ENCODE measurements at places on chromosomes 5 and 9.
A peak's percentile ranks its signal among the peaks of the same experiment; 100 is the strongest.

DNA sequence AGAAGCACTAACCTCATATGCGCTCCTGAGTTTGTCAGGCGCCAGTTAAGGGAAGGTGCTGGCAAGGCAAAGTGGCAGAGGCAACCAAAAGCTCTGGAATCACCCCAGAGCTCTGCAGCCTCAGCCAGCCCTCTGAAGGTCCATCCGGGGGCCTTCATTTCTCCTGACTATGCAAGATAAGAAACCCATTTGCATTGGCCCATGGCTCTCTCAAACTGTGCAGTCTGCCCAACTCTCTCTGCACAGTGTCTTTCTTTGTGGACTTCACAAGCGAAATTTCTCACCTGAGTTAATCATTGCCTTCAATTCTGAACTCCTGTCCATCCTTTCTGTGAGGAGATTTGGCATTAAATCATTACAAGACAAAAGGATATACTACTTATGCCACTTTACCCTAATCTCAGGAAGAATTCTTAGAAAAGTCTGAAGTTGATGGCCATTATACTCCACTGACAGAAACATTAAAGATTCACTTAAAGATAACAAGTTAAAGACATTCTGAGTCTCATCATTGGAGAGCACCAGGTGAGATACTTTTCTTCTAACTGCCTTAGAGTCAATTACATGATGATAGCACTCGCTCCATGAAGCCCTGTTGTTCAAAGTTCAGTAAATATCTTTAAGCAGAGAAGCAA, 235.6 kb downstream of the SPOCK1 start:
- no peak overlapping the region for H3K27ac ChIP-seq
- H3K27me3 ChIP-seq = no peaks in the 10 kb centered on the region
- no peaks in the 10 kb centered on the region for H3K4me1 ChIP-seq

- H3K4me1 ChIP-seq = peaks cover 2% of the 10 kb centered on the region
- no peaks in the 10 kb centered on the region for H3K27me3 ChIP-seq
- H3K36me3 ChIP-seq = no peaks in the 10 kb centered on the region
- no peak for DNase-seq
- no peak overlapping the region for H3K27ac ChIP-seq
Observed at GRCh38 chr5:111810112-111810511, 53.1 kb upstream of the NREP start.

DNA sequence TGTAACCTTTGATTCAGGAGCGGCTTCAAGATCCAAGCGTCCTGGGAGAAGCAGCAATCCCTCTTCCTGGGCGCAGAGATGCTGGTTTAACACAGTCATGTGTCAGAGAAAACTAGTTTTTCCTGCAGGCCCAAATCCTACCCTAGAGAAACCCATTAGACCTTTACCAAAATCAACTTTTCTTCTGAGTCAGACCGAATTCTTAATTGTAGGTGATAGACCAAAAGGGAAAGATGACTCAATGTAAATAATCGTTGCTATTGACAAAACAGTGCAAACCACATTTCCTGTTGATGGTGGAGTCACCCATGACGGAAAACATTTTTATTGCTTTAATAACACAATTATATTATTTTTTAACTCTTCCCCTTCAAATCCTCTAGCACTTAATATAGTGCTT, 40.1 kb downstream of the SLC1A1 start:
- no peaks in the 10 kb centered on the region for H3K36me3 ChIP-seq
- no peak overlapping the region for H3K27ac ChIP-seq
- no peak overlapping the region for H3K4me3 ChIP-seq

GRCh38 chr9:78262655-78263054, 26.8 kb downstream of the CEP78 start:
- H3K4me3 ChIP-seq = no peak overlapping the region
- H3K36me3 ChIP-seq = peaks cover 7% of the 10 kb centered on the region
- no peaks in the 10 kb centered on the region for H3K4me1 ChIP-seq

DNA sequence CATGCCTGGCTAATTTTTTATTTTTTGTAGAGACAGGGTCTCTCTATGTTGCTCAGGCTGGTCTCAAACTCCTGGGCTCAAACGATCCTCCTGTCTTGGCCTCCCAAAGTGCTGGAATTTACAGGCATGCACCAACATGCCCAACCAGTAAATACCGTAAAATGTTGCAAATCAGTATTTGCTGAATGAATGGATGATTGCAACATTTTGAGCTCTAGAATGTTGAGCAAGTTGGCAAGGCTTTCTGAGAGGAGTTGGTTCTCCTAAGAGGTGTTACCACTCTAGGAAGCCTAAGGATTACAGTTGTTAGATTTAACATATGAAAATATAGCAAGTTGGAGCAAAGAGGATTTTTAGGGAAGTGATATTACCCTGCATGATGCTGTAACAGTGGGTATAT, 15.6 kb upstream of the DMXL1 start:
- no peaks in the 10 kb centered on the region for H3K4me1 ChIP-seq
- H3K27me3 ChIP-seq = no peaks in the 10 kb centered on the region
- no peak overlapping the region for H3K4me3 ChIP-seq
- DNase-seq = no peak

DNA sequence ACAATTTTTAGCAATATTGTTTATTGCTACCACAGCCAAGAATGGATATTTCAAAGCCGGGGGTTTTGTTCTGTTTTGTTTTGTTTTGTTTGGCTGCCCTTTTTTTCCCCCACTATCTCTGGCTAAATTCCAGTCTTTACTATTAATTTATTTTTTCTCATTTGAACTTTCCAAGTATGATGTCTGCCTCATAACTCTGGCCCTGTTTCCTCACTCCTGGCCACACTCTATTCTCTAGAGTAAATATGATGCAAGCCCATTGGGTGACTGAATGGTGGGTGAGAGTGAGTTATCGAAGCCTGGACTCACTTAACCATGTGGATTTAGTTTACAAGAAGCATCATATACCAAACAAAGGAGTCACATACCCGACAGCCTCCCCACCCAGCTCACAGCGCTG, 41.9 kb downstream of the WDR36 start:
- no peaks in the 10 kb centered on the region for H3K27me3 ChIP-seq
- no peak overlapping the region for H3K27ac ChIP-seq
- no peak overlapping the region for H3K4me3 ChIP-seq
- no peaks in the 10 kb centered on the region for H3K36me3 ChIP-seq
- DNase-seq = no peak
- no peaks in the 10 kb centered on the region for H3K4me1 ChIP-seq

DNA sequence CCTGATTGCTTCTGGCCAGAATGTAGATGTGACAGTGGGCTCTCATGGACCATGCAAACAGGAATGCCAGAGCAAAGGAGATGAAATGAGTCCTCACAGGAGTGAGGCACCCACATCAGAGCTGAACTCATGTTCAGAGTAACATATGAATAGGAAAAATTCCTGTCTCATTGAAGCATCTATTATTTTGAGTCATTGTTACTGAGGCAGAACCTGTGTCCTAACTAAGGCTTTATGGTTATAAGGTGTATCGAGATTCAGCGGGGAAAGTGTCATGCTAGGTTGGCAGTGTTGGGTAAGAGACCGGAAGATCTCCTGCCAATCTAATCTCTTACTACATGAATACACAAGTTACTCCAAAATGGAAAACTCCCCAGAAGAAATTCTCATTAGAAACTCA, 304.1 kb downstream of the TRPM3 start:
- no peaks in the 10 kb centered on the region for H3K36me3 ChIP-seq
- H3K4me3 ChIP-seq = no peak overlapping the region
- no peaks in the 10 kb centered on the region for H3K27me3 ChIP-seq
- no peak overlapping the region for H3K27ac ChIP-seq
- DNase-seq = no peak
- no peaks in the 10 kb centered on the region for H3K4me1 ChIP-seq

DNA sequence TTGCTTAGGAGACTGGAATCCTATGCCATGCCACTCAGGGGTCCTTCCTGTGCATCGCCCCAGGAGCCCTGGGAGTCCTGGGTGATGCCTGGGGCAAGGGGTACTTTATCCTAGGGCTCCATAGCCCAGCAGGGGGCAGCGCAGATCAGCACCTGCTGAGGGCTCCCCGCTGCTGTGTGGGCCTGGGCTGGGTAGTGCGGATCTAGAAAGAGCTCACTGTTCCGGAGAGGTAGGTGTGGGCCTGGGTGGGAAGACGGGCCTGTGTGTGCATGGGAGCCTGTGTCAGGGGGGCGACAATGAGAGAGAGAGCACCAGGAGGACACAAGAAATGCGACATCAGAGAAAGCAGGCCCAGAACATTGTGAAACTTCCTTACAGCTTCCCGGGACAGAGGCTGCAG, 11.4 kb upstream of the DAB2IP start:
- H3K27me3 ChIP-seq = no peaks in the 10 kb centered on the region
- H3K36me3 ChIP-seq = no peaks in the 10 kb centered on the region
- H3K4me3 ChIP-seq = no peak overlapping the region
- peaks cover 16% of the 10 kb centered on the region for H3K4me1 ChIP-seq

GRCh38 chr9:137184881-137185660, 3.3 kb downstream of the ANAPC2 start:
- H3K27me3 ChIP-seq = no peaks in the 10 kb centered on the region
- H3K4me1 ChIP-seq = peaks cover 17% of the 10 kb centered on the region
- H3K27ac ChIP-seq = no peak overlapping the region
- DNase-seq = no peak

DNA sequence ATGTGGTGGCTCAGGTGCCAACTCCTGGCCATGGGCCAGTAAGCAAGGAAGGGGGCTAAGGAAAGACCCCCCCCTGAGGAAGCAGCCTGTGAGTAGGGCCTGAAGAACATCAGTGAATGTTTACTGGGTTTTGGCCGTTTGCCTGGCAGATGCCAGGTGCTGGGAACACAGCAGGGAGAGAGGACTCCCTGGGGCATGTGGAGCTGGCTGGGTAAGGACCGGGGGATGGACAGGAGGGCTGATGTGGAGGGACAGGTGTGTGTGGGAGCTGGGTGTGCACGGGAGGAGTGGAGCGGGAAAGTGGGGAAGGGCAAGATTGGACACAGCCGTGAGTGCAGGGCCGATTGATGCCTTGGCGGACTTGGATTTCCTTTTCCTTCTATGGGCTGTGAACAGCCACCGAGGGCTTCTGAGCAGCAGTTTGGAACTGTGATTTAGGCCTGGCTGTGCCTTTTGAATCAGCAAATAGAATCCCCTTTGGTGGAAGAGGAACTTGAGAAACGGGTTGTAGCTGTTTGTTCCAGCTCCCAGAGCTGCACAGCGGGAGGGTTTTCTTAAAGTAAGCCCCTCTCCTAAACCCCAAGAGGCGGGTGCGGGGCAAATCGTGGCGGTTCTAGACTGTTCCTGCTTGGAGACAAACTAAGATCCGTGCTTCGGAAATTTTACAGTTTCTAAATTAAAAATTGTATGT, 3.1 kb downstream of the HMCN2 start:
- no peak overlapping the region for H3K4me3 ChIP-seq
- peaks cover 68% of the 10 kb centered on the region for H3K27me3 ChIP-seq
- peak overlapping the region; percentile 6 for H3K27ac ChIP-seq

DNA sequence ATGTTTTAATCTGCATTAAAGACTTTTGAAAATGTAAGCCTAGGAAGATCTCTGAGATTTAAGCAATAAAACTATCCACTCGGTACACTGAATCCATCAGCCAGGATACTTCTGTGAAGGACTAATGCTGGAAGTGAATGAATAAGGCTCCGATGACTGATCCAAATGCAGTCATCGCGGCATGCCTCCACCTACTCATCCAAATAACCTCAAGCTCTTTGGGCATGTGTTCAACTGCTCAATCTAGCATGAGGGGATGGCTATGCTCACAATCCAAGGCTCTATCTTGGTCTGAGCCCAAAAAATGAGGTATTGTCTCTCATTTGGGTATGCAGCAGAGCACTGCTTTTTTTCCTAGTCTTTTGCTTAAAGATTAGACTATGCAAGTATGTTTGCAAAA, 19.2 kb downstream of the MARCHF3 start:
- no peak for DNase-seq
- H3K27me3 ChIP-seq = no peaks in the 10 kb centered on the region
- no peaks in the 10 kb centered on the region for H3K4me1 ChIP-seq

GRCh38 chr9:2924380-2924768, 80.5 kb upstream of the PUM3 start:
- no peaks in the 10 kb centered on the region for H3K36me3 ChIP-seq
- H3K27me3 ChIP-seq = no peaks in the 10 kb centered on the region
- DNase-seq = no peak
- no peak overlapping the region for H3K4me3 ChIP-seq
- no peak overlapping the region for H3K27ac ChIP-seq

- peaks cover 13% of the 10 kb centered on the region for H3K4me1 ChIP-seq
- H3K27me3 ChIP-seq = no peaks in the 10 kb centered on the region
- H3K27ac ChIP-seq = no peak overlapping the region
Observed at GRCh38 chr5:140542972-140543371, 4.5 kb upstream of the EIF4EBP3 start.

DNA sequence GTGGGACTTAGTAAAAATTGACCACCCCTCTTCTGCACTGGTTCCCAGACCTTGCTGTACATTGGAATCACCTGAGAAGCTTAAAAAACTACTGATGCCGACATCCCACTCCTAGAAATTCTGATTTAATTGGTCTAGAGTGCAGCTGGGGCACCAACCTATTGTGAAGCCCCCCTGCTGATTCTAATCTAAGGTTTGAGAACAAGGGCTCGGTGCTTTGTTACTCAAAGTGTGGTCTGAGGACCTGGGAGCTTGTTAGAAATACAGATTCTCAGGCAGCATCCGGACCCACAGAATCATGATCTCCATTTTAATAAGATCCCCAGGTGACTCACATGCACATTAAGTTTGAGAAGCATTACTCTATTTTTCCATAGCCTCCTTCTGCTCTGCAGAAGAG, 57.8 kb upstream of the LPAR1 start:
- H3K4me3 ChIP-seq = no peak overlapping the region
- H3K27me3 ChIP-seq = no peaks in the 10 kb centered on the region
- H3K36me3 ChIP-seq = no peaks in the 10 kb centered on the region
- no peak for DNase-seq
- H3K4me1 ChIP-seq = no peaks in the 10 kb centered on the region
- no peak overlapping the region for H3K27ac ChIP-seq

GRCh38 chr9:128333451-128333869, 6.9 kb upstream of the SLC27A4 start:
- H3K27me3 ChIP-seq = no peaks in the 10 kb centered on the region
- no peaks in the 10 kb centered on the region for H3K4me1 ChIP-seq
- no peak for DNase-seq
- peaks cover 25% of the 10 kb centered on the region for H3K36me3 ChIP-seq
- H3K27ac ChIP-seq = no peak overlapping the region

GRCh38 chr5:78367318-78367991, 7.0 kb downstream of the SCAMP1 start:
- no peak for DNase-seq
- H3K27me3 ChIP-seq = no peaks in the 10 kb centered on the region
- H3K4me3 ChIP-seq = no peak overlapping the region
- H3K4me1 ChIP-seq = no peaks in the 10 kb centered on the region
- H3K36me3 ChIP-seq = no peaks in the 10 kb centered on the region

- H3K4me3 ChIP-seq = peak overlapping the region; percentile 30
- no peaks in the 10 kb centered on the region for H3K27me3 ChIP-seq
Observed at GRCh38 chr5:115541611-115542010, 3.0 kb downstream of the FEM1C start.

DNA sequence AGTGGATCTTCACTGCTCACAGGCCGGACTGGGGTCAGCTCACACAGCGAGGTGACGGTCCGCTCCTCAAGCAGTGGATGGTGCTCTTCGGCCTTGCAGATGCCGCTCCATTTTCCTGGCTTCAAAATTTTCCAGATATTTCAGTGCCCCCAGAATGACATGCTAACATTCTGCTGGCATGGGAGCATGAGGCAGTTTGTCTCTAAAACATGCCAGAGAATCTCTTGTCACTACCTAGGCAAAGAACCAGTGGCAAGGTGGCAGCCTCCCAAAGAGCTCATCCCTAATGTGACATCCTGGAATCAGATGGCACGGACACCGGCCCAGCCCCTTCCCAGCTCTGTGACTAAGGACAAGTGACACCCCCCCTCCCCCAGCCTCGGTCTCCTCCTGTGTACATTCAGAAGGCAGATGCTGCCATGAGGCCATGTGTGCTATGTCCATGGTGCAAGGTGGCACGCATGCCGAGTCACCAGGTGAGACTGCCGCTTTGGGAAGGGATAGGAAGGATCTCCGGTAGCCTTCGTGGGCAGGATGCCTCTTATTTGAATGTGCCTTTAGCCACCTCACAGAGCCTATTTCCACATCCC, 2.7 kb downstream of the S1PR3 start:
- H3K27me3 ChIP-seq = peaks cover 33% of the 10 kb centered on the region
- H3K36me3 ChIP-seq = peaks cover 36% of the 10 kb centered on the region
- no peak overlapping the region for H3K4me3 ChIP-seq
- H3K27ac ChIP-seq = no peak overlapping the region
- no peak for DNase-seq

Data from thymus (tissue), 14 donors.